Fibroblast of villous mesenchyme (primary cell): ENCODE measurements at places on chromosomes 16 and 17. TPM values are rescaled to one million over a fixed set of nuclear protein-coding genes. Genes with fewer than 3 reads are reported as not detected.

The CARD14 gene
- total RNA-seq: under 0.01 TPM in 1 of 2 replicates, not detected in the other

DNA sequence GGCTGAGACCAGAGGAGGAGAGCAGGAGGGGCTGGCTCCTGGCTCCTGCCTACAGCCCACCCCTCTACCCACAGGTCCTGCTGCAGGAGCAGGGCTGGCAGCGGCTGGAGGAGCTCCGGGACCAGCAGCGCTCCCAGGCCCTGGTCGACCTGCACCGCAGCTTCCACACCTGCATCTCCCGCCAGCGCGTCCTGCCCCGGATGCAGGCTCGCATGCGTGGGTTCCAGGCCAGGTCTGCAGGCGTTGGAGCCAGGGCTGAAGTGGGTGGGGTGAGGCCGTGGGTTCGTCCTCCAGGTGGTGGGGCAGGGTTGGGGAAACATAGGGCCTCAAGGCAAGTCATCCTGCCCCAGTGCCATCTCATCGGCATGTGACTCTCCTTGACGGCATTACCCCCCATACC, 18.2 kb downstream of the MYO15B start:
- DNase-seq: no peak

The SRCAP gene
- 15.1 and 16.8 TPM in 2 replicates for total RNA-seq

The ENPP7 gene
- not detected in 2 replicates for total RNA-seq

DNA sequence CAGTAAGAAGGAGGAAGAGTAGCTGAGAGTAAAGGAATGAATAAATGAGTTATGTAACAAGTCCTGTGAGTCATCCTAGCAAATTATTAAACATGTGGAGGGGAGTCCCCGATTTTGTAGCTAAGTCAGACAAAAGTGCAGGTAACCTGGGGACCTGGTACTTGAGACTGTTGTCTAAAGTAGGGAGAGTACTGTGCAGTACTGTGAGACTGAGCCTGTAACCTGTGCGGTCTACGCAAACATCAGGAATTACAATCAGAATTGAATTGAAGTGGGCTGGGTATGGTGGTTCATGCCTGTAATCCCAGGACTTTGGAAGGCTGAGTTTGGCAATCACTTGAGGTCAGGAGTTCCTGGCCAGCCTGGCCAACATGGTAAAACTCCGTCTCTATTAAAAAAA, 35.7 kb downstream of the IKZF3 start:
- no peak for DNase-seq

GRCh38 chr16:19186408-19186807, 18.4 kb downstream of the SYT17 start:
- DNase-seq: no peak

- peak; percentile 18 for DNase-seq
These were observed 34.0 kb downstream of the RAB11FIP4 start for GRCh38 chr17:31425282-31426040.

DNA sequence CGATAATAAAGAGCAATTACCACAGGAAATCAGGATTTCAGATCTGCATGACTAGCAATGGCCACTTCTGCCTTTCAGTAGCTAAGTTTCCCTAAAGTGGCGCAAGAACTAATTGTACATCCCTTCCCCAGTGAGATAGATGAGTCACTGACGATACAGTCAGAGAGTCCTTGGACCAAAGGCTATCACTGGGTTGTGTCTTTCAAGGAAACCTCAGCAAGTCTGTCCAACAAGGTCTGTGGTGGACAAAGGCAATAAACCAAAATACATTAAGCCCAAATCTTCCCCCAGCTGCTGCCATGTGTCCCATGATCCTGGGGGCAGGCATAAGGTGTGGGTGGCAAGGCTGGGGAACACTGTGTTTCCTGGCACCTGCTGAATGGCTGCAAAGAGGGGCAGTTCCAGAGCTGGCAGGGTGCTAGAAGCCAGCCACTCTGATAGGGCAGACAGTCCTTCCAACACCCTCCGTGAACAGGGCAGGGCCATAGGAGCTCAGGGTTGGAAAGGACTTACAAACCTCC, 20.5 kb upstream of the MTMR4 start:
- peak; percentile 66 for DNase-seq

- DNase-seq: peak; percentile 28
These were observed 171.5 kb downstream of the AXIN2 start for GRCh38 chr17:65389949-65390348.

DNA sequence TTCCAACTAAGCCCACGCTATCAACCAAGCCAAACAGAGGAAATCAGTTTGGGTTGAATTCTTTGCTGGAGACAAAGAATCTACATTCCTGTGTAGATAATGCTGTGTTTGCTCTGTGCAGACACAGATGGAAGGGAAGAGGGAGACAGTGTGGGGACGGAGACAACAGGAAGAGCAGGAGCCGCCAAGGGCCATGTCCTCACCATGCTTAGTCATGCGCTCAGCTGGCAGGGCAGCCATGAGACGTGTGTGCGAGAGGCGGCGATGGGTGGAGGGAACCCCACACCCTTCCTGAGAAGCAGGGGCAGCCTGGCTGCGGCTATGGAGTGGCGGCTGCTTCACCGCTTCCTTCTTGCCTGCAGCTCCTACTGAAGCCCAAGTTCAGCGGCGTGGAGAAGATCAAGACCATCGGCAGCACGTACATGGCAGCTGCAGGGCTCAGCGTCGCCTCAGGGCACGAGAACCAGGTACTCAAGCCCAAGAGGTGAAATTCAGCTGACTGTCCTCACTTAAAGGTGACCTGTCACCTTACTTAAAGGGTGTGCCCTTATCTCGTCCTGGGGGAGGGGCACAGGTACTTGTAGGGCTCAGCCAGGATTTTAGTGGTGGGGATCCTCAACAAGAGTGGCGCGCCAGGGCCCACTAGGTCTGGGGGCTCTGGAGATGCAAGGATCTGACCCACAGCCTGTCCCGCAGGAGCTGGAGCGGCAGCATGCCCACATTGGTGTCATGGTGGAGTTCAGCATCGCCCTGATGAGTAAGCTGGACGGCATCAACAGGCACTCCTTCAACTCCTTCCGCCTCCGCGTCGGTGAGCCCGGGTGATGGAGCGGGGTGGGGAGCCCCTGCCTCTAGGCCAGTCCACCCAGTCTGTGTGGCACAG, 47.5 kb downstream of the ADCY7 start:
- DNase-seq: peak; percentile 44

The PCGF2 gene
- 4.2 and 7.8 TPM in 2 replicates for total RNA-seq

The HEATR9 gene
- total RNA-seq: not detected in 2 replicates

The ZP2 gene
- not detected in 2 replicates for total RNA-seq
